ENCODE measurements at places on chromosomes 5 and 9.

GRCh38 chr5:171599957-171600612 is 180.6 kb downstream of the FGF18 start:
- DNase-seq = no peak

DNA sequence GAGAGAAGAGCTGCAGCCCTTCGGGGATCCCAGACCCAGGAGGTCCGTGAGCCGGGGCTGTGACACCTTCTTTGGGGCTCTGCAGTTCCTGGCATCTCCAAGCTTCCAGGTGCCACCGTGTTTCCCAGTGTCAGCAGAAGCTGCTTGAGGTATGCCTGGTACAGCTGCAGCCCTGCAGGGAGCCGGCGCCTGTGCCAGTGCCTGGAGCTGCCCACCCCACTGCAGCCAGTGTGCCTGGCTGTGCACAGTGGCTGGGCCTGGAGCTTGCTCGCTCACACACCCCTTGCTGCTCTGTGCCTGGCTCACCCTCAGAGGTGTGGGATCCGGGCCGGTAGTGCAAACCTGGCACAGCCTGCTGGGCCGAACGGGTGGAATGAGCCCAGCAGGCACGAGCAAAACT is 65.5 kb downstream of the NACC2 start:
- no peak for DNase-seq

GRCh38 chr5:156009583-156009982 is 317.4 kb upstream of the SGCD start:
- no peak for DNase-seq

GRCh38 chr9:14530366-14530765 is 162.9 kb downstream of the ZDHHC21 start:
- no peak for DNase-seq

DNA sequence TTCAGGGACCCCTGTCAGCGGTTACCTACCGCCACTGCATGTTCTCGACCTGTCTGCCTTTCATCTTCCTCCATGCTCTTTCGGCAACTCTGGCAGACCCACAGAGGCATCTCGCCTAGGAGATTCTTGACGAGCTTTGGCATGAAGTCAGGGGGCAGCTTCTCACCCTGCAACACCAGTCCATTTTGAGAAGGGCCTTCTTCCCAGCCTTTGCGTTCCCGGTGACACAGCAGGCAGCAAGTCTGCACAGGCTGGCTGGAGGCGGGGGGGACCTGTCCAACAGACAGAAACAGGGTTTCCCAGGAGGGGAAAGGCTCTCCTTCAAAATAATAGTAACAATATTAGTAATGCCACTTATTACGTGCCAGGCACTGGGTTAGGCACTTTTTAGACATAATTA is 15.5 kb downstream of the FAM193B start:
- DNase-seq = no peak

GRCh38 chr5:42306287-42306686 is 117.0 kb upstream of the GHR start:
- no peak for DNase-seq

- no peak for DNase-seq
These were observed 115.6 kb downstream of the VCAN start for GRCh38 chr5:83586874-83587776.

All from brain pericyte (primary cell).